ENCODE measurements at places on chromosomes 2 and 18. TPM values are rescaled to one million over a fixed set of nuclear protein-coding genes. Genes with fewer than 3 reads are reported as not detected.

- DNase-seq = no peak
Observed at GRCh38 chr2:54722641-54723040, 821 bp upstream of the EML6 start.

The NTSR2 gene
- not detected for total RNA-seq

GRCh38 chr2:96317584-96317997, 7.5 kb upstream of the ITPRIPL1 start:
- no peak for DNase-seq

DNA sequence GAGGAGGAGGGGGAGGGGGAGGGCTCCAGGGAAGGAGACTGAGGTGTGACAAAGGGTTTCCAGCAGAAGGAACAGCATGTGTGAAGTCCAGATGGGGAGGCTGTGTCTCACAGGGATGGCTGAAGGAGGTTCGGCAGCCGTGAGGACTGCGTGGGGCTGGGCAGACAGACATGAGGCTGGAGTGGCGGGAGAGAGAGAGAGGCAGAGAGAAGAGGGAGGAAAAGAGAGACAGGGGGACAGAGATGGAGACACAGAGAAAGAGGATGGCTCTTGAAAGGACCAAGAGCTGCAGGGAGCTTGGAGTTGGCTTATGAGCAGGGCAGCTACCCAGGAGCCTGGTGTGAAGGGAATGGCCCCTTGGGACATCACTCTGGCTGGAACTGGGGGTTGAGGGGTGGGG, 138.9 kb upstream of the ASB18 start:
- no peak for DNase-seq

The TBR1 gene
- total RNA-seq = not detected

GRCh38 chr2:6909431-6910385, 7.5 kb upstream of the RNF144A start:
- no peak for DNase-seq

GRCh38 chr2:165796819-165797530, 2.9 kb upstream of the GALNT3 start:
- DNase-seq = no peak

The AKAIN1 gene
- not detected for total RNA-seq

DNA sequence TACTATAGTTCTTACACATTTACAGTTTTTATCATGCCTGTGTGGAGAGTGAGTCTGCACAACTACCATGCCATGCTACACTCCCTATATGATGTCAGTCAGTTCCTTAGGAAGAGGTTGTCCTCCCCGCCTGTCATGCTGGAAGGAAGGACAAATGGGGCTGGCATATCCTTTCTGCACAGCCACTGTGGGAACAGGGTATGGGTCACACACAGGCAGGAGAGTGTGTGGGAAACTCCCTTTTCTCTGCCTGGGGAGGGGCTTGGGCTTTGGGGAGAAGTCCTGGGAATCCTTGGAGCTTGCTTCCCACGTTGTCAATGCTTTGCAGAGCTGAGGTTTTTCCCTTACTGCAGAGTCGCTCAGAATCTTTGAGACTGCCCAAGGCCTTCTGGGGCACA, 232.1 kb downstream of the PRKCE start:
- no peak for DNase-seq

- no peak for DNase-seq
Observed at GRCh38 chr18:7711495-7711894, 144.4 kb downstream of the PTPRM start.

DNA sequence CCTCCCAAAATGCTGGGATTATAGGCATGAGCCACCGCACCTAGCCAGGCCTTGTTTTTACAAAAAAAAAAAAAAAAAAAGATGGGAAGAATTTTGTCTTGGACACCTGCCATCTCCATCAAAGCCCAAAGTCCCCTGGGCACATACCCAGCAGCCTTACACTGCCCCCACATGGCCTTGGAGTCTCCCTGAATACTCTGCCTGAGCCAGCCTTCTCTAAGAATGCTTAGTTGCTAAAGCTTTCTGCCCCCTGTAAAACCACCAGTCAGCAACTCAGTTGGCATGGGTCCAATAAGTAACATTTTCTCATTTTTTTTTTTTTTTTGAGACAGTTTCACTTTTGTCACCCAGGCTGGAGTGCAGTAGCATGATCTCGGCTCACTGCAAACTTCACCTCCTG, 40.6 kb downstream of the SPC25 start:
- DNase-seq = peak; percentile 23

The MC2R gene
- total RNA-seq = not detected

- DNase-seq = no peak
Observed at GRCh38 chr18:5600378-5601071, 56.7 kb upstream of the EPB41L3 start.

- no peak for DNase-seq
Observed at GRCh38 chr2:50401772-50402653, 629.9 kb downstream of the NRXN1 start.

- DNase-seq = no peak
Observed at GRCh38 chr18:56468396-56468795, 170.0 kb downstream of the TXNL1 start.

- no peak for DNase-seq
Observed at GRCh38 chr18:64692826-64693225, 543.9 kb upstream of the LINC00305 start.

The ITGA4 gene
- 0.74 TPM for total RNA-seq

- DNase-seq = no peak
Observed at GRCh38 chr2:220460257-220460985, 833.0 kb downstream of the SLC4A3 start.

DNA sequence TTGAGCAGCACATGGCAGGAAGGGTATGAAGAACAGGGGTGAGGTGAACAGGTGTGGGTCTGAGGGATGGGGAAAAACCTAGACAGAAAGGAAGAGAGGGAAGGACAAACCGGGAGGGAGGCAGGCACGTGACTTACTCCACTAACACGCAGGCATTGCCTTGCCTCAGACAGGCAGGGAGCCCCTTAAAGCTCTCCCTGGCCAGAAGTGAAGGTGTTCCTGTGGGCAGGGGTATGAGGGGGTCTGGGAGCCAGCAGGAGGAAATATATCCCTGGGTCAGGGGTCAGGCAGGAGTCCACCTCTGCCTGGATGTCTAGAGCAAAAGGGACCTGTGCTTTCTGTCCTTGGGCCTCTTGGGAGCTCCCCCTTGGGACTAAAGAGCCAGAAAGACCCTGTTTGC, 135.3 kb upstream of the EPAS1 start:
- no peak for DNase-seq

The UGT1A10 gene
- not detected for total RNA-seq

DNA sequence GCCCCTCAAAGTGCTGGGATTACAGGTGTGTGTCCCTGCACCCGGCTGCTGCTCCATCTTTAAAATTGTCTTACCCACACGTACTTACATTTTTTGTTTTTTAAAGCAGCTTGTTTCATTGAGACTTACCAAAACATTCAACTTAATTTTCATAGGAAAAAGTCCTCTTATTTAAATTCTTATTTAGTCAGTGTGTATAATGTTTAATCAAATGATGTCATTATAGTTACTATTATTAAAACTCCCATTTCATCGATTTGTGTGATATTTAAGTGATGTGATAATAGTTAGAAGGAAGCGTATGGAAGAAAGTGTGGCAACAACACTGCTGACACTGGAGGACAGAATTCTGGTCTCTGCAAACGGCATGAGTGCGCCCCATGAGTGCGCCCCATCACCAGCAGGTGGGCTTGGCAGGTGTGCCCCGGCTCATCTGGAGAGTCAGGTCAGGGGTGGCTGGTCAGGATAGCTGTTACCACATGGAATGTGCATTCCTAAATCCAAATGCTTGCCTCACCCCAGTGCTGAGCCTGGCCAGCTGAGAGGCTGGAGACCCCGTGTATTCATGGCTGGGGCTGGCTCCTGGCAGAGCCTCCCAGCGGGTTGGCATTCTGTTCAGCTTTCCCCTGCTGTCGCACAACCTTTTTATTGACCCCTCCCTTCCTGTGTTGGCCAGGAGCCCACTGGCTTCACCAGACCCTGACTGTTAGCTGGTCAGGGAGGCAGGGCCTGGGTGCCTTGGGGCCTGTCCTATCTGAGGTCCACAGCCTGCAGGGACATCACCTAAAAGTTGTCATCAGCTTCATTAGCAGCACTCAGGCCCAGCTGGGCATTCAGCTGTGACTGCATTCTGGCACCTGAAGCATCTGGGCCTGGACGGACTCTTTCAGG, 79.7 kb downstream of the AGAP1 start:
- peak; percentile 72 for DNase-seq

The SP110 gene
- total RNA-seq = 10.5 TPM

GRCh38 chr2:85409845-85410583, at the start of gene CAPG:
Gene CAPG, minus strand, starts transcription at chr2:85410366. Its CDS starts 8,221 bp downstream, at chr2:85402145.
- DNase-seq = peak; percentile 50

DNA sequence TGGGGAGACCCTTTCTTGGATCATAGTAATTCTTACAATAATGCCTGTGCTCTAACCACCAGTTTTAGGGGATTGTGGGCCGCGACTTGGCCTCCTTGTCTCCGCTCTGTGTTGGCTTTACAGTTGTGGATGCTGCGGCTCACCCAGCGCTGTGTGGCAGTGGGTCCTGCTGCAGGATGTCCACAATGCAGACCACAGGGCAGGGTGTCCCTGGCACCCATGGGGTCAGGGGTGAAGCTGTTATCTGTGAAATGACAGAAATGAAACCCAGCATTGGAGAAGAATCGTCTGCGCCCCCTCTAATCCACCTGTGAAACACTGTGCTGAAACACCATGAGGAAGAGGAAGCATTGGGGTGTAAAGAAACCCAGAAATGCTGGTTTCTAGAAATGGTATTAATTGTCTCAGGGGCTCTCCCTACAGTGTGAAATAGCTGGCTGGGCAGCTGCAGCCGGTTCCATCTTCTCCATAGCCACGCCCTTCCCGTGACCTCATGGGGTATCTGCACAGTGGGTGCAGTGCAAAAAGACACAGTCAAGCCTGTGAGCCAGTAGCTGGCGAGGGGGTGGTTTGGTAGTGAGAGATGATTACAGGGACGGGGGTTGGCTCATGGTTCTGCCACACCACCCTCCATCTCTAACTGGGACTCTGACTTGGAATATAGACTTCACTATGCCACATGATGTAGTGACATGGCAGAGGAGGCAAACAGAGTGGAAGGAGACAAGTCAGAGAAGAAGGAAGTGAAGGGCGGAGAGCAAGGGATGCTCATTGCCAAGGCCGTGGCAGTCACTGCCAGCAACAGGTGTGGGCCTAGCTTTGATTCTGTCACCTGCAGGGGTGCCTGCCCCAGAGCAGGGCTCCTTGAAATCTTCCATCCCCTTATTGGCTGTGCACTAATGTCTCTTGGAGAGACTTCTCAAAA, 16.2 kb downstream of the INPP4A start:
- no peak for DNase-seq

DNA sequence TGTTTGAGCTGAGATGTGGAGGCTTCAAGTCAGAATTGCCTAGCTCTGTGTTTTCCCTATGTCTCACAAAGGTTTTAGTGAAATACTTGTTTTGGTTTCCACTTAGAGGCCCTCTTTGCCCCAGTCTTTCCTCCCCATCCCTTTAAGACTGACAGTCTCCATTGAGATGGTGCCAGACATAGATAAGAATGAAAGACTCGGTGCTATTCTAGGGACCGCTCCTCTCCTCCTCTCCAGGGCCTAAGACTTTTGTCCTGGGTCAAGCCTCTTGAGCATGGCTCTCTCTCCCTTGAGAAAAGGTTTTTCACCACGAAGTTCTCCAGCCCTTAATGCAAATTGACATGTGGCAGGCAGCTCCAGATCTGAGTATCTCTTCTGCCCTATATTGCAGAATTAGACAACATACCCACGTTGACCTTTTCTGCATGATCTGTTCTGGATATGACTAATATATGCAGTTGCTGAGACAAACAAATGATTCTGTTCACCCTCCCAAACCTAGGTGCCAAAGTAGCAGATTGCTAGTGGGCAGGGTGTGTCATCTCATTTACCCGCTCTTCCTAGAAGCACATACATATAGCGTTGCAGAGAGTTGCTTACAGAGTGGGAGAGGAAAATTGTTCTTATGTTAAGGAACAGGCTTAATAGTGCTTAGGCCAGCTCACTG, 47.5 kb upstream of the ACSL3 start:
- no peak for DNase-seq

The FAM110C gene
- total RNA-seq = 3.3 TPM

The RTP5 gene
- not detected for total RNA-seq

GRCh38 chr2:81050580-81051095, 746.1 kb upstream of the LRRTM1 start:
- no peak for DNase-seq

DNA sequence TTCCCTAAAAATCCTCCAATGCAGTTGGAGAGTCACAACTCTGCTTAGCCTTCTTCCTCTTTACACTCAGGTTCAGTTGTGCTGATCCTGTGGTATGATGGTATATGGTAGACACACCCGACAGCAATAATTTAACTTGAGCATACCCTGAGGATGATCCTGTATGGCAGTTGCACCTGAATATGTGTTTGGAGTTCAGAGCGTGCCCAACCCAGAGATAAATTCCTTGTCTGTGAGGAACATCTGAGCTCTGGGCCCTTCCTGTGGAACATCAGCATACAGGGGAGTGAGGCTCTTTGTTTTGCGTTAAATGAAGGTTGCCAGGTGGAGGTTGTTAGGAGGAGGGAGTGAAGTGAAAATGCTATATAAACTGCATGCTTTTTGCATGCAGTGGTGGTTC, 187.7 kb downstream of the MYO3B start:
- no peak for DNase-seq

The MARCO gene
- total RNA-seq = 7.0 TPM

DNA sequence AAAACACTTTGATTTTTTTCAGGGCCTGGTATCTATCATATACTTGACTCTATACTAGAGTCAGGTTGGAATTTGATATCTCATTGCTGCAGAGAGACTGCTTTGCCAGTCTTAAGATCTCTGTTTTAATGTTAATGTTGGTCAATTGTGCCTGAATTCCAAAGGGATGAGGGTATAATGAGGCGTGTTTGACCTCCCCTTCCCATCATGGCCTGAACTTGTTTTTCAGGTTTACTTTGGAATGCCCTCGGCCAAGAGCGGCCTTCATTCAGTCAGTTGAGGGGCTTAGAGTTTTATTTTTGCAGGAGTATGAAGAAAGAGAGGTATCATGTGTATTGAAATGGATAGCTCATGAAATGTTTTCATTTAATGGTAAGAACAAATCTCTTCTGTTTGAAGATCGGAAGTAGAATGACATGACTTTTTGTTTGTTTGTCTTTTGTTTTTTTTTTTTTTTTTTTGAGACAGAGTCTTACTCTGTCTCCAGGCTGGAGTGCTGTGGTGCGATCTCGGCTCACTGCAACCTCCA, 119.0 kb downstream of the KIAA1328 start:
- no peak for DNase-seq

- DNase-seq = no peak
Observed at GRCh38 chr2:121804340-121804739, 48.9 kb downstream of the TSN start.

- DNase-seq = no peak
Observed at GRCh38 chr2:139175510-139175909, 395.3 kb upstream of the NXPH2 start.

GRCh38 chr18:25310045-25310444, 41.9 kb downstream of the ZNF521 start:
- DNase-seq = no peak

DNA sequence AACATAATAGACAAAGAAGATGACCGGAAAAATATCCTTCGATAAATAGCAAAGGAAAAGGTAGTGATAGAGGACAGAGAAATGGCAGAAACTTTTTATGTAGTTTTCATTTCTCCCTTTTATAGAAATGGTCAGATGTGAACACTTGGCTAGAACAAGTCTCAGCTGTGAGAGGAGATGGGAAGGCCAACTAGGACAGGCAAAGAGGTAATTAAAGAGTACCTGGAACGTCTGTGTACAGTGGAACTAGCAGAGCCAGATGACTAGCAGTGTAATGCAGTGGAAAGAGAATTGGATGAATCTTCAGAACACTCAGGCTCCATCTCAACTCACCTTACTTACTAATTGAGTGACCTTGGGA, 69.2 kb downstream of the NABP1 start:
- DNase-seq = no peak

The KCNG2 gene
- not detected for total RNA-seq
